ENCODE measurements at places on chromosomes 16 and 17. TPM values are rescaled to one million over a fixed set of nuclear protein-coding genes. Genes with fewer than 3 reads are reported as not detected.
A peak's percentile ranks its signal among the peaks of the same experiment; 100 is the strongest.

- DNase-seq = no peak
These were observed 109.4 kb downstream of the CDYL2 start for GRCh38 chr16:80695020-80695419.

DNA sequence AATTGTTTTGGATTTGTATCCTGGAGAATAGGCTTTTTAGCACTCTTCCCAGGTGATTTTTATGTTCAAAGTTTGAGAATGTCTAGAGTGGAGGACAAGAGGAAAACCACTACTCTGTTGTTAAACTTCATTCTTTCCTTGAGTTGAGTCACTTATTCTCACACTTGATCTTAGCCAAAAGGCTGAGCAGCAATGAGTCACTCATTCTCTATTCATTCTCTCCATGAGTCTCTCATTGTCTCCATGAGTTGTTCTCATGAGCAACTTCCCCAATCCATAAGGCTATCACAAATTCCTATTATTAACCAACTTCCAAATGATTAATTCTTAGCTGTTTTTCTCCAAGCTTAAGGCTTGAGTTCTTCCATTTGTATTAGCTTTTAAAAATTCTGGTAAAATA lies 1393.3 kb downstream of the CDH8 start:
- DNase-seq = no peak

DNA sequence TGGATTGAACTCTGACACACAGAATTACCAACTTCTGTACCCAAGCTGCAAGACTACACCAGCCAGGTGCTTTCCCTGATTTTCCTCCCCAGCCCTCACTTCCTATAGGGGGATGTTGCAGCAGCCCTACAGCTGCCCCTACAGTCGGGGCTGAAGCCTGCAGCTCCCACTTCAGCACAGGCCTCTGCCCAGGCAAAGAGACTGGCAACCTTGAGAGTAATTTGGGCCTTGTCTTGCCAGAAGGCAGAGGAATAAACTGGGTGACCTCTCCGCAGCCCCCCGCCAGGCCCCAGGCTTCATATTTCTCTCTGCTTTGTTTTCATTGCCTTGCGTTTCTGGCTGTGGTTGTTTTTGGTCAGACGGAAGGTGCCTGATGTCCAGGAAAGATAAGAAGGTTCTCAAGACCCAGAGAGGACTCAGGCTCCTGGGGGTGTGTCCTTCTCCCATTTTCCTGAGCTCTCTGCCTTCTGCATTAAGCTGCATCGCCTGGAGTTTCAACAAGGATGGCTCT lies 32.0 kb downstream of the SLC6A4 start:
- DNase-seq = no peak

Gene TMEM100
- 1.8 TPM for total RNA-seq

DNA sequence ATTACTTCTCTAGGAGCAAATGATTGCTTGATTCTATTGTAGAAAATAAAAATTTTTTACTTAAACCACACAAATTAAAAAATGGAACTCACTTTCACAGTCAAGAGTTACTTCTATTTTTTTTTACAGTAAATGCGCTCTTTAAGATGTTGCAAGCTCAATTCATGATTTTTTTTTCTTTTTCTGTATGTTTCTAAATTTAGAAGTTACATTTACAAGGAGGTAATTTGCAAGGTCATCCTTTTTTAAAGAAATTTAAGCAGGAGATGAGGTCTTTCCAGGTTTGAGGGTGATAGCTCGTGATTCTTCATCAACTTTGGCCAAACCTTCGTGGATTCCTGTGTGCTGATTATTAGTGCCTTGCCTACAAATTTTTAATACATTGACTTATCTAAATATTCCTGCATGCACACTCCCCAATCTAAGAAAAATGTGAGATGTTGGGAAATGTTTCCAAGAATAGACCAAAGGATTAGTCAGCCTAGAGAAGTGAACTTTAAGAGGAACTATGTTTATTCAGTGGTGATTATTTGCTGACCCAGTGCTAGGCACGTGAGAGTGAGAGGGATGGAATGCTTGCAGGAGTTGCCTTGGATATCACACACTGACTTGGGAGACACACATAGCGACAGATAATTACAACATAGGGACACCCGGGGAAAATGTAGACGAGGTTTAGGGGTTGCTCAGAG lies 429.8 kb downstream of the MAF start:
- no peak for DNase-seq

DNA sequence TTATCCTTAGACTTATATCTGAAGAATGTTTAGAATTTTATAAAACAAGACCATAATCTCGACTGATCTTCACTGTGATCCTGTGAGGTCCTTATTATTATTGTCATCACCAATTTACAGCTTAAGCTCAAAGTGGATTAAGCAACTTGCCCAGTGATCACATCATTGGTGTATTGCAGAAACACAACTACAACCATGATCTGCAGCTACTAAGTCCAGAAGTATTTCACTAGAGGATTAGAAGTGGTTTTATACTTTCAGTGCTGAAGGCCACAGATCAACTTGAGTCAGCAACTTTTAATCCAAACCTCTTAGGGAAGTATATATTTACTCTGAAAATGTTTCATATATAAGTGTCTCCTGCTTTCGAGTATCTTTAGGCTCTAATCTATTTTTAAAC lies 624.3 kb upstream of the SOX9 start:
- no peak for DNase-seq

GRCh38 chr16:83363521-83363920 lies 444.3 kb upstream of the HSBP1 start:
- DNase-seq = no peak

- DNase-seq = no peak
These were observed 30.1 kb downstream of the HOXB1 start for GRCh38 chr17:48500435-48501426.

DNA sequence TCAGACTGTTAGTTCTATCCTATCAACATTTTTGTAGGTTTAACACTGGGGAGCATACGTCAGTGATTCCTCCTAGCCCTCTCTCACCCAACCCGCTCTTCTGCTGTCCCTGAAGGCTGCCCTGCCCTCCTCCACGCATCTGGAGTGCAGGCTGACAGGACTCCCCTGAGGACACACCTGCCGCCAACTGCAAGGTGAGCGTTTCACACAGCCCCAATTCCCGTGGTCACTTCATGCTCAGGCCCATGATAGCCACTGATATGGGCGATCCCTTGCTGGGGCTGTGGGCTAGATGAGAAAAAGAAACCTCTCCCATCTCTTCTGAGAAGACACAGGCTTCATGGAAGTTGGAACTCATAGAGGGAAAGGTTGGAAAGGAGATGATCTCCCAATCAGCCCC lies 91.0 kb downstream of the KCNJ12 start:
- DNase-seq = no peak

DNA sequence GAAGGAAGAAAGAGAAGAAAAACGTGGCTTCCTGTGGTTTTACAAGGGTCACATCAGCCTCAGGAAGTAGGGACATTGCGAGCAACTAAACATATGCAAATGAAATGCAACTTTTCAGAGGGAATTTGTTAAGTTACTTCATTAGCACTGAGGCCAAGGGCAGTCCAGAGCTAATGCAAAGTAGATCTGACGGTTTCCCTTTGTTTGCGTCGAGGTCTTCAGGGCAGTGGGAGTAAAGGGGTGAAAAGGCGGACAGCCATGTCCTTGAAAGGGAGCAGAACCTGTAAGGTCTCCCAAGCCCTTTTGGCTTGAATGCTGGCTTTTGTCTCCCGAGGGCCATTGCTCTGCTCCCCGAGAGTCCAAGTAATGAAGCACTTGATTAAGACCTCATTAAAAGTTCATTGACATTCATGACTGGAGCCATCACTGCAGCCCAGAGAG lies 85.0 kb downstream of the PMP22 start:
- no peak for DNase-seq

DNA sequence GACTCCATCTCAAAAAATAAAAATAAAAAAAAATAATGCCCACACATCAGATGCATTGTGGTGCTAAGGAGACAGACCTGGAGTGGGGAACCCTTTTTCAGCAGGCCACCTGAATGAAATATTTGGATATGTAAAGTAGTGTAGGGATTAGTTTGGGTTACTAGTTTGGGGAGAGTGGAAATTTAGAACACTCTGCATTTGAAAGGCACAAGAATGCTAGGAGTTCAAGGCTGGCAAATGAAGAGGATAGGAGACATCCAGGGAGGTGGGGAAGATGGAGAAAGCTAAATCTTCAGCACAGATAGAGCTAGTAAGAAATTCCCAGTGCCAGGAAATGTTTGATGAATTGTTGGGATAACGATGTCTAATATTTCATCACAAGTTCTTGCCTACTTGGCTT lies 298.3 kb upstream of the ERCC4 start:
- no peak for DNase-seq

GRCh38 chr16:50384500-50385135 lies 15.8 kb upstream of the BRD7 start:
- no peak for DNase-seq

DNA sequence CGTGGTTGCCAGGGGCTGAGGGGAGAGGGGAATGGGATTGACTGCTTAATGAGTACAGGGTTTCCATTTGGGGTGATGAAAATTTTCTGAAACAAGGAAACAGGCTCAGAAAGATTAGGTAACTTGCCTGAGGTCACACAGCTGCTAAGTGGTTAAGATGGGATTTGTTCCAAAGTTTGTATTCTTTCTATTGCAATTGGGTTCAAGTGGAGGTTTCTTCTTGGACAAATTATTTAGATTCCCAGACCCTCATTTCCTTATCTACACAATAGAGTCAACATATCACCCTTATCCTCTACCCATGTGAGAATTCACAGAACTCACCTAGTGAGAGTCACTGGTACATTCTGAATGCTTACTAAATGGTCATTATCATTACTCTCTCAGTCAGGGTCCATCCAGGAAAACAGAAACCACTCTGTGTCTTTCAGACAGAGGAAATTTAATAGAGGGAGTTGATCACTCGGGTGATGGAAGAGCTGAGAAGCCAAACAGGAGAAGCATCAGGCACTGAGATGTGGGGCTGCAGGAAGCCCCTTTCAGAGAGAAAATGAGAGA lies 22.6 kb downstream of the CACNG4 start:
- no peak for DNase-seq

DNA sequence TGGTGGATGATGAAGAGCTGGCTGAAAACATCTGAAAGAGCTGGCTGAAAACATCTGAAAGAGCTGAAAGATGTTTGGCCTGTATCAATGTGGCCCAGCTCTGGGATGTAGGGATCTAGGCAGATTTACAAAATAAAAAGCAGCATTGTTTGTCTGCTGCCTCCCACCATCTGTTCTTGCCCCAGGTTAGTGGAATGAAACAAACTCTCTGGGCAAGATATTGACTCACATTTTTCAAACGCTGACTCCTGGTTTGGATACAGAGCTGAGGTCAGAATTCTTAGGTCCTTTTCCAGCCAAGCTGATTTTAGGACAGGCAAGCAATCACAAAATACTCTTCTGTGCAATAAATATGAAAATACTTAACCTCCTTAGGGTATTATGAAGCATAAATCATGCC lies 139.0 kb downstream of the STX8 start:
- no peak for DNase-seq

GRCh38 chr17:22461460-22462145 lies 769.3 kb downstream of the KCNJ18 start:
- DNase-seq = no peak

Gene IL17C
- total RNA-seq = 0.05 TPM

Gene IL34
- 10.1 TPM for total RNA-seq

Gene HBQ1
- 1.9 TPM for total RNA-seq

- DNase-seq = no peak
These were observed 18.6 kb upstream of the COL1A1 start for GRCh38 chr17:50219939-50220465.

Gene EVPL
- total RNA-seq = 0.33 TPM

Gene SERPINF2
- total RNA-seq = 4.3 TPM

GRCh38 chr16:4316108-4316863 lies 419 bp downstream of the GLIS2 start:
- peak; percentile 33 for DNase-seq

GRCh38 chr17:78905116-78905515 lies 2.1 kb upstream of the CEP295NL start:
- no peak for DNase-seq

GRCh38 chr16:30924913-30925631 lies 1.7 kb downstream of the FBXL19 start:
- DNase-seq = no peak

DNA sequence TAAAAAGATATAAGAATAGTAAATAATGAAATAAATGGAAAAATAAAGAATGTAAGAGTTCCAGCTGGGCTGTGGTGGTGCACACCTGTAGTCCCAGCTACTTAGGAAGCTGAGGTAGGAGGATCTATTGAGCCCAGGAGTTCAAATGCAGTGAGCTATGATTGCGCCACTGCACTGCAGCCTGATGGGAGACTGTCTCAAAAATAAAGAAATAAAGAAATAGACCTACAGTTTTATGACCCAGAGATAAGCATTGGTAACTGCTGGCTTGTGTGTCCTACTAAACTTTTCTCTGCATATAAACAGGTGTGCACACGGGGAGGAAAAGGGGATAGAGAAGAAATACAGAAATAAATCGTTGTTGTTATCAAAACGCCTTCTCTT lies 7.8 kb upstream of the PDP2 start:
- no peak for DNase-seq

- DNase-seq = no peak
These were observed 3.5 kb downstream of the METRNL start for GRCh38 chr17:83082909-83083367.

- DNase-seq = no peak
These were observed 342.7 kb downstream of the PMP22 start for GRCh38 chr17:14922411-14922810.

DNA sequence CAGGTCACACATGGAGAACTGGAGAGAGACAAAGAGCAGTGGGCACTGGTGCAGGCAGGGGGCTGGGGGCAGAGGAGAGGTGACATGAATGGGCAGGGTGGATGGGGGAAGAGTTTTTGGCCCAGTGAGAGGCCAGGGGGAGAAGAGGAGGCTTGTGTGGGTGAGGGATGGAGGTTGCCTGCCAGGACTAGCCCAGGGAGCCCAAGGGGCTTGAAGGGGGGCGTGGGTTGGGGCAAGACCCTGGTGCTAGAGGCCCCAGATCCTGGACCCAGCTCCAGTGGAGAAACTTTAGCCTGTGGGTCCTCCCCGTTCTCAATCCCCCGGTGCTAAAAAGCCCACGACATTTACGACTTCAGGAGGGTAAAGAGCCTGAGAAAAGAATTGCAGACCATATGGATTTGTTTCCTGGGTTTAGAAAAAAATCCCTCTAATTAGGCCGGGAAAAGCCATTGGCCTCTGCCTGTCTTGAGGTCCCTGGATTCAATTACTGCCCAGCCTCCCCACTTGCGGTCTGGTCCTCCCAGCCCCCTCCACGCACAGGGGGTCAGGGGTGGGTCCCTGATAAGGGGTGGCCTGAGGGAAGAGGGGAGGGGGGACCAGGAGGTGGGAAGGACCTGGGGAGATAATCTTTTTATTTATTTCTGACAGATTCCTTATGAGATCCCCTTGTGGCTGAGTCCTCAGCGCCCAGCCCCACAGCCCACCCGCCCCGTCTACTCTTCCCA lies 33.0 kb downstream of the NGFR start:
- no peak for DNase-seq

GRCh38 chr16:73204359-73205152 lies 156.6 kb upstream of the ZFHX3 start:
- DNase-seq = no peak

Gene CCDC200
- not detected for total RNA-seq
